ENCODE measurements at places on chromosomes 4 and X. TPM values are rescaled to one million over a fixed set of nuclear protein-coding genes. Genes with fewer than 3 reads are reported as not detected.

DNA sequence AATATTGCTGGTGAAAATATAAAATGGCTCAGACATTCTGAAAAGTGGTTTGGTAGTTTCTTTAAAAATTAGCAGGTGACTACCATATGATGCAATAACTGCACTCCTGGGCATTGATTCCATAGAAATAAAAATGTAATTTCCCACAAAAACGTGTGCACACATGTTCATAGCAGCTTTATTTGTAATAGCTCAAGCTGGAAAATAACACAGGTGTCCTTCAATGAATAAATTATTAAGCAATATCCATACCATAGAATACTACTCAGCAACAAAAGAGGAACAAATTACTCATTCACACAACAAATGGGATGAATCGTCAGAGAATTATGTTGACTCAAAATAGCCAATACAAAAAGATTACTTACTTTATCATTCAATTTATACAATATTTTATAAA, 893.7 kb upstream of the SLIT2 start:
- DNase-seq = no peak

Gene SSX2B
- not detected for total RNA-seq

Gene TMPRSS11B
- total RNA-seq = not detected

Gene TKTL2
- not detected for total RNA-seq

DNA sequence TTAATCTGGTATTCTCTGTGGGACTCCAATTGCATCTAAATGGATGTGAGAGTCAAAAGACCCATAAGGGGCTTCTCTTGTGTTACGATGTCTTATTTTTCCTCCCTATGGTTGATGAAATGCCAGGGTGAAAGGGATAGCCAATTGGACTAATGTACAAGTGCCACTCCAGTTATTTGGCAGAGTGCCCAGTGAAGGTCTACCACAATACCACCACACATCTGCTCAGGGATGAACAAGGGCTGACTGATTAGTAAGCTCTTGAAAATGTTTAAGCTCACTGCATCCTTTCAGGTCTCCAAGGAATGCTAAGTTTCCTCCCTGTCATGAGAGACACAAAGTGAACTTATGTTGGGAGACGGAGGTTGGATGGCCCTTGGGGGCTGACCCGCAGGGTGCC, 57.8 kb downstream of the HEPH start:
- no peak for DNase-seq

DNA sequence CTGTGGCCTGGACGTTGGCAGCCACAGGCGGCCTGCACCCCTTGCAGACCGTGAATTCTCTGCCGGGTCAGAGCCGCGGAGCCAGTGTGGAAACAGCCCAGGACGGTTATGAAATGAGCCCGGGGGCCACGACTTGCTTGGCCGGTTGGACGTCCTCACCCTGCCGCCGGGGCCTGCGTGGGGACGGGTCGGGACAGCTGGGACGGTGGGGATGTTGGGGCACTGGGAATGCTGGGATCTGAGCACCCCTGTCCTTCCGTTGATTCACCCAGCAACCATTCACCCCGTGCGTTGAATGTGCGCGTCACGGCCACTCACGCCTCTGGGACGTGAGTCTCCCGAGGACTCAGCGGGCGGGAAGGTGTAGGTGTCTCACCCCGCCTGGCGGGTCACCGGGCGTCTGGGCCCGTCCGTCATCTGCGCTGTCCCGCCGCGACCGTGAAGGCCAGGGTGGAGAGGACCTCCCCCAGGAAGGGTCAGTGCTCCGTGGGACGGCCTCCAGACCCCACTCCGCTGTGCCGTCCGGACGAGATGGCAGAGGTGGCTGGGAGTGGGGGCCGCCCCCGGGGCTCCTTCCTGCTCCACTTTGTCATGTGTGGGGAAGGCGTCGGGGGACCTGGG, 4.5 kb upstream of the PLCXD1 start:
- no peak for DNase-seq

Gene JADE3
- 14.0 TPM for total RNA-seq

DNA sequence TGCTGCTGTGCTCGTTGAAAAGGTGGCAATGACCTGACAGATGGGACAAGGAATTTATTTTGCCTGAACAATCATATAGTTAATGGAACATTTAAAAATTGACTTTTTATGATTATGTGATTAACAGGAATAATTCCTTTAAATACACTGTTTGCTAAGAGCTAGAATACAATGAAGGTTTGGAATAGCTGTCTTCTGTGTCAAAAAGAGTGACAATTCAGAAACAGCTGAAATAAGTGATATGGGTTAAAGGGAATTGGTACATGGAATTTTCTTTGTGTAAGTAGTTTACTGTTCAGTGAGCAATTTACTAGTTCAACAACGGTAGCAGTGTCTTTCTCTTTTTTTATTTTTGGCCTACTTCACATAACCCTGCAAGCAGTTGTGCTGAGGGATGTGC, 1083.5 kb upstream of the GRID2 start:
- no peak for DNase-seq

Gene INPP4B
- total RNA-seq = 9.9 TPM

All from osteocyte (in vitro differentiated cells).